ENCODE measurements at places on chromosomes 6 and 20.

- DNase-seq: no peak
Observed at GRCh38 chr20:62834967-62835730, 18.3 kb downstream of the COL9A3 start.

DNA sequence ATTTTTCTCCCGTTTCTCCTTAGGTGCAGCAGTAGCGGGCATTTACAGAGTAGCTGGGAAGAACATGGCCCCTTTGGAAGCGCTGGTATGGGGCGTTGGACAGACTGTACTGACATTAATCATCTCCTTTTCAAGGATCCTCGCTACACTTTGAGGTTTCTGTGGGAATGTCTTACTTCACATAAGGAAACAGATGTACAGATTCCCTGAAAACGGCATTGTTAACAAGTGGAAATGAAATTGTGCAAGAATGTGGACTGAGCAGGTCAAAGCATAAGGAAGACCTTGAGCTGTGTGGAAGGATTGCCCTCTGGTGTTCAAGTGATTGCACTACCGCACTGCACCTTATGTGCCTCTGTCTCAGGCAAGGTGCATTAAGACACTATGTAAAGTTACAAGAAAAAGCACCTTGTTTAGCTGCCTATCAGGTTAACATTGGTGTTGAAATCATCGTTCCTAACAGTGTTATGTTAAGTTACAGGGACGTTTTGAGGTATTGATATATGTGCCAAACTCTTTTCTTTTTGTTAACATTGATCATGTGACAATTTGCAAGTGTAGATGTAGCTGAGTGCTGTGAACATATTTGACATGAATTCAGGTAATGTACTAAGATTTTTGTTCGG lies 38.0 kb downstream of the TMEM170B start:
- DNase-seq: peak; percentile 7

- no peak for DNase-seq
Observed at GRCh38 chr6:88666901-88667300, 296.5 kb downstream of the RNGTT start.

- no peak for DNase-seq
Observed at GRCh38 chr6:4320860-4321259, 185.5 kb upstream of the ECI2 start.

GRCh38 chr20:12166053-12166717 lies 248.5 kb downstream of the BTBD3 start:
- DNase-seq: no peak

DNA sequence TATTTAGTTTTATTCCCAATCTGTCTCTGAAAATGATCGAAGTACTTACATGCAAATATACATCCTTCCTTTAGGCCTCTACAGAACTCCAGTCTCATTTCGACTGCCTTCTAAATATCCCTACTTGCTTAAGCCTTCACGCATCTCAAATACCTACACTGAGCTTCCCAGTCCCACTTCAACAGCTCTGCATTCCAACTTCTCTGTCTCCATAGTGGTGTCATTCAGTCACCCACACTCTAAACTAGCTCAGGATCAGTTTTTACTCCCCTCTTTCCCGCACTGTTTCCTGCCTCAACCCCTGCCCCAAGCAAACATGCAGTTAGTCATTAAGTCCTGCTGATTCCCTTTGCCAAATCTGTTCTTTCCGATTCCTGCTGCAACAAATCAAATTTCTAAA lies 91.8 kb upstream of the PREP start:
- no peak for DNase-seq

GRCh38 chr20:63286781-63287696 lies 5.9 kb upstream of the COL20A1 start:
- DNase-seq: no peak

DNA sequence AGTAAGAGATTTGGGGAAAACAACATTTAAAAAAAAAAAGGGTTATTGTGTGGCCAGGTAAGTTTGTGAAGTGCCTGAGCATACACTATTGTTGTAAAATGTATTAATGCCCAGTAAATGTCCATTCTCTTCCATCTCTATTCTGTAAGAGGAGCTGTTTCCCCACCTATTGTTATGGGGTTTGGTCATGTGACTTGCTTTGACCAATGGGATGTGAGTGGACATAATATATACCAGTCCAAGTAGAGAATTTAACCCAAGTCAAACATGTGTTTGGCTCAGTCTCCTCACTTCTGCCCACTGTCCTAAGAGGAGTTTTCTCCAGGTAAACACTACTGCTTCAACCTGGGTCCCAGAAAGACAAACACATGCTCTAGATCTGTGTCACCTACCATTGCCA lies 377.1 kb downstream of the FOXA2 start:
- no peak for DNase-seq

DNA sequence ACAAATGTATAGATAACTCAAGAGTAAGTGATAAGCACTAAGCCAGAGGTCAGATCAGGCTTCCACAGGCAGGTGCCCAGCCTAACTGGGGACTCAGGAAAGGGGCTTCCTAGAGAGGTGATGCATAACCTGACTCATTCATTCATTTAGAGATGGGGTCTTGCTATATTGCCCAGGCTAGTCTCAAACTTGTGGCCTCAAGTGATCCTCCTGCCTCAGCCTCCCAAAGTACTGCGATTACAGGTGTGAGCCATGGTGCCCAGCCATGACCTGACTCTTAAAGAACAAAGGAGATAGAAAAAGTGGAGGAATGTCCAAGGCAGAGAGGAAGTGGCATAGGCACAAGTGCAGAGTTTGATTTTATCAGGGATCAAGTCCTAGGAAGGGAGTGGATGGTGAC lies 41.9 kb downstream of the GJA10 start:
- DNase-seq: no peak

GRCh38 chr20:51352791-51353190 lies 189.7 kb downstream of the NFATC2 start:
- DNase-seq: no peak

- no peak for DNase-seq
Observed at GRCh38 chr6:109379711-109380110, 2.6 kb downstream of the CD164 start.

DNA sequence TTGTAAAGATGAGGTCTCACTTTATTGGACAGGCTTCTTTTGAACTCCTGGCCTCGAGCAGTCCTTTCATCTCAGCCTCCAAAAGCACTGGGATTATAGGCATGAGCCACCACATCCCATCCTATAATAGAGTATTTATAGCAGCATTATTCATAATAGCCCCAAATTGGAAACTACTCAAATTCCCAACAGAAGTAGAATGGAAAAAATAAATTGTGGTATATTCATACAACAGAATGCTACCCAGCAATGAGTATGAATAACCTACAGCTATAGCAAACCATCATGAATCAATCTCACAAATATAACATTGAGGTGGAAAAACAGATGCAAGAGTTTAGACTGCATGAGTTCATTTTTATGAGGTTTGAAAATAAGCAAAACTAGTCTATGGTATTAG lies 84.8 kb upstream of the BTBD3 start:
- no peak for DNase-seq

- DNase-seq: no peak
Observed at GRCh38 chr6:140370976-140371870, 996.8 kb upstream of the CITED2 start.

DNA sequence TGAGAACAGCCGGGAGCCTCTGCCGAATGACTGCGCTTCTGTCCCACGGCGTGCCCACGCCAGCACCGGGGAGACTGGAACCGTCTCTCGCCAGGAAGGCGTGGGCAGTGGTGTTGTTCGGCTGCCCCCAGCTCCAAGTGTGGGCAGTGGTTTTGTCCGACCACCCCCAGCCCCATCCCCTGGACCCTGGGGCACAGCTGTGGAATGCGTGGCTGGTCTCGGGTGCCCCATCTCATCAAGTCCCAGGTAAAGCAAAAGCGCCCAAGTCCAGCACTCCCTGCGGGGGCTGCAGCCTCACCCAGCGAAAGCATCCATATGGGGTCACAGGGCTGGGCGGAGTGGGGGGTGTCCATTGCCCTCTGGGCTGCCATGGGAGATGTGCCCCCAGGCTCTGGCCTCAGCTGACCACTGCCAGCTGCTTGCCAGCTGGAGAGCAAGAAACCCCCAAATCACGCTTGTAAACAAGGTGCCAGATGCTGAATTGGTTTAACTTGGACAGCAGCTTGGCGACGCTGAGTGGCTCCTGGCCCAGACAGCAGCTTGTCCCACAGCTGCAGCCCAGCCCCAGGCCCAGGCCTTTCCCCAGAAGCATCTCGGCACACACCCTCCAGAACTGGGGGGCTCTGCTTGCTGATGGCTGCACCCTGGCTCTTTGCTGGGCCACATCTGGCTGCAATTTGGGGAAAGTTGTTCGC lies 4.5 kb downstream of the CABLES2 start:
- DNase-seq: no peak

- DNase-seq: peak; percentile 91
Observed at GRCh38 chr20:38645980-38646858, 44.6 kb downstream of the ARHGAP40 start.

DNA sequence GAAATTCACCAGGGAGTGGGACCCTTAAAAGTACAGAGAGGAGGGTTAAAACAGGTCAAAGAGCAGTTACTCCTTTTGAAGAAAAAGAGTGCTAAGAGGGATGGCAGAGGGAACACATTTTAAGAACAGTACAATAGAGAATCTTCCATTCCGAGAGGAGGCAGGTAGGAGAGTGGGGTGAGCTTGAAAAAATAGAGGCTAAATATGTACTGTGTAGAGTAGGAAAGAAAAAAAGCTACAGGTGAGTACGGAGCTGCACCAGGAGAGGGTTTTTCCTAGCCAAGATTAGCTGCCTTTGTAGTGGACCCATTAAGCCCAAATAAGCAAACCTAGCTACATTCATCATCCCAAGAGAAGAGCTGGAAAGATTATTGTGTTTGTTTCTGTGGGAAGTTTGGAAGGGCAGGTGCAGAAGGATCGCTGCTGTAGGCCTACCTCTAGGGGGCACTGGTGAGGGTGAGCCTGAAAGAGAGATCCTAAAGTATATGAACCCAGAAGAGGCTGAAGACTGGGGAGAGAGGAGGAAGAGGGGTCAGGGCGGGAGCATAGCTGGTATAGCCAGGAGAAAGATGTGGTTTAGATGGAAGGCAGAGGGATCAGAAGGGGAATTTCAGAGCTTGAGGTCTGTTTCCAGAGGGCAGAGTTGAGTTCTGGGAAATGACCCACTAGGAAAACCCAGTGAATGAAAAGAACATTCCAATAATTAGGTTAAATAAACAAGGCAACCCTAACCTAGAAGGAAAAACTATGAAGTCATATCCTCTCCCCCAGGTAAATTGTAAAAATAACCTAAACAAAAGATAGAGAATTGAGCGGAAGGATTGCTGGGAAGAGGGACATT lies 50.2 kb upstream of the HINT3 start:
- peak; percentile 42 for DNase-seq

GRCh38 chr6:72048080-72048479 lies 161.7 kb downstream of the RIMS1 start:
- no peak for DNase-seq

GRCh38 chr6:2777249-2777648 lies 12.1 kb downstream of the WRNIP1 start:
- no peak for DNase-seq

DNA sequence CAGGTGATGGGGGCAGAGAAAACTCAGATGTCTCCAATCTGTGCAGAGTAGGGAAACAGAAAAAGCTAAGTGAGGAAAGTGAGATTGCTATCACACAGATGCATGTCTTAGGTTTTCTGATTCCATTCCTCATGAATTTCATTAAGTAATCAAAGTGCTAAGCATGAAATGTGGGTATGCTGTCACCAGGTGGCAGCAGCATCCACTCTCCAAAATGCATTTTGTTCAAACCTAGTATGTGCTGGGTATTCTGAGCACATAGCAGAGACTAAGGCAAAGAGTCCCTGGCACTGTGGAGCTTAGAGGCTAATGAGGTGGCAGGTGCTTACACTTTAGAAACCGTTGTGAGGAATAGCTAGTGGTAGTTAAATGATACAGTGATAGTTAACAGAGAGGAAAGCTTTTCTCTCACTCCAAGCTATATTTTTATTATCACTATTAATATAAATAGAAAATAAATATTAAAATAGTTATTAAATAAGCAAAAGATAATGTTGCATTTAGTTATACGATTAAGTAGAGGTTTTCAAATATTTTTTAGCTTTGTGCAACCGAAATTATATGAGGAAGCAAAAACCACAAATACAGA lies 179.5 kb downstream of the CDH26 start:
- DNase-seq: no peak

- no peak for DNase-seq
Observed at GRCh38 chr6:136522636-136523035, 27.6 kb downstream of the MAP7 start.

- no peak for DNase-seq
Observed at GRCh38 chr6:21582651-21583050, 10.9 kb upstream of the SOX4 start.

GRCh38 chr6:87257565-87257964 lies 64.8 kb upstream of the SMIM8 start:
- no peak for DNase-seq

DNA sequence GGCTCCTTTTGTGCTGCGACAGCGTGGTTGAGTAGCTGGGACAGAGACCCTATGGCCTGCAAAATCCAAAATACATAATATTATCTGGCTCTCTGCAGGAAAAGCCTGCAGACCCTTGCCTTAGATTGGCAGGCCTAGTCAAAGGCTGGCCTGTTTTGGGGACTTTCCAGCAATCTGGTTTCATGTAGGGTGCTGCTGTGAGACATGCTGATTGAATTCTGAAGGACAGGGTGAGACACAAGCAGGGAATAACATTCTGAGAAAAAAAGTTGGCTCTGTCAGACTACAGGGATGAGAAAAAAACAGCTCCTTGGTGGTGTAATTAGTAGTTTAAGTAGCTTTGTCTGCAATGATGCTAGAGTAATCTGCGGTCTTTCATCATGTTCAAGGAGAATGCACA lies 402.7 kb upstream of the AGPAT4 start:
- no peak for DNase-seq

DNA sequence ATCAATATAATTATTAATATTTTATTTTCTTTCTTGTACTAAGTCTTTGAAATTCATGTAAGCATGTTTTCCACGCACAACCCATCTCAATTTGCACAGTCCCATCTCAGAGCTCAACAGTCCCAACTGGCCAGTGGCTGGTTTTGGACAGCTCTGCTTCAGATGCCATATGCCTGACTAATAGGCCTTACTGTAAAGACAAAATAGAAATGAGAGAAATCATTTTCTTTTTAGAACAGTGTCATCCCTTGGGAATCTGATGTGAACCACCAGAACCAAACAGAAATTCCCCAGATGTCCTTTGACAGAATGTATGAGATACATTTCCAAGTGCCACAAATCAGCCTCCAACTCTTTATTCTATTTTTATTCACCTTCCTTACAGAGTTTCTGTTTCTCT lies 338.9 kb downstream of the ESR1 start:
- no peak for DNase-seq

DNA sequence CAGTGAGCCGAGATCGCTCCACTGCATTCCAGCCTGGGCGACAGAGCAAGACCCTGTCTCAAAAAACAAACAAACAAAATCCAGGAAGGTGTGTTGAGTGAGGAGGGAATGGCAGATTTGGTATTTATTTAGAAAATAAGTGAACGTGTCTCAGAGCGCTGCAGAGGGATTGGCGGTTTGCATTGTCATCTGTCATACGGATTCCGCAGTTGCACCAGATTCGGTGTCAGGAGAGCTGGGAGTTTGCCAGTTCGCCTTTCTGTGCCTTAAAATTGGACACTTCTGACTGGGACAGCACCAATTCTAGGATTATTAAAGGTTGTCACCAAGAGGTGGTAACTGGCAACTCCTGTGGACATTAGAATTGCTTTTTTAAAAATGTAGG lies 912 bp downstream of the SNRNP48 start:
- no peak for DNase-seq

- DNase-seq: no peak
Observed at GRCh38 chr6:142846459-142846831, 98.5 kb downstream of the HIVEP2 start.

- DNase-seq: no peak
Observed at GRCh38 chr6:61951586-61951985, 334.4 kb downstream of the KHDRBS2 start.
